ENCODE measurements at places on chromosomes 4 and X.

DNA sequence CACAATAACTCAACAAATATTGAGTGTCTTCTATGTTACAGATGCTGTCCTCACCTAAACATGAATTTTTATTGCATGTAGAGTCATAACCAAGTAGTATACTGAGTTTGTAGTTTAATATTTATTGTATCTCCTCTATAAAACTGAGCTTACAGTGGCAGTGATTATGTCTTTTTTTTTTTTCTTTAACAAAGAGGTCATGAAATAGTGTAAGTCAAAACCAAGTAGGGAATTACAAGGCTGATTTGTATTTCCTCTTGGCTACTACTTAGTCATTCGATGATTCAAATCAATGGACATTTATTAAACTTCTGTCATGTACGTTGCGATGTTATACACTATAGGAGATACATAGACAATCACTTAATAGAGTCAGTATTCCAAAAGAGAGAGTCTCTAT lies 48.4 kb downstream of the IL15 start:
- DNase-seq, result no peak

DNA sequence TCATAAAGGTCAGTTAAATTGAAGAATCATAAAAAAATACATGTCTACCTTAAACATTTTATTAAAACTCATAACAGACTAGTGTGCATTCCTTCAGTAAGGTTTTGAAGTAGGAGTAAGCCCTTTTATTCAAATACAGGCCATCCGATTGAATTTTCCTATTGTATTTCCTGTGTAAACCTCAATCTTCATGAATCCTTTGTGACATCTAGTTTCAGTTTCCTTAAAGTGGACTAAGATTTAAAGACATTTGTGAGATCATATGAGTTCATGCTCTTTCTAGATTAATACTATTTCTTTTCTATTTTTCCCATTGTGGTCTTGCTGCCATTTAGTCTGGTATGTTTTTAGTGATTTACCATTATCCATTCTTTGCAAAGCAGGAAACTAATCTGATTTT lies 644.7 kb upstream of the BOD1L1 start:
- no peak for DNase-seq

- DNase-seq, result no peak
Measured at GRCh38 chr4:9904976-9905587, 116.2 kb downstream of the SLC2A9 start.

DNA sequence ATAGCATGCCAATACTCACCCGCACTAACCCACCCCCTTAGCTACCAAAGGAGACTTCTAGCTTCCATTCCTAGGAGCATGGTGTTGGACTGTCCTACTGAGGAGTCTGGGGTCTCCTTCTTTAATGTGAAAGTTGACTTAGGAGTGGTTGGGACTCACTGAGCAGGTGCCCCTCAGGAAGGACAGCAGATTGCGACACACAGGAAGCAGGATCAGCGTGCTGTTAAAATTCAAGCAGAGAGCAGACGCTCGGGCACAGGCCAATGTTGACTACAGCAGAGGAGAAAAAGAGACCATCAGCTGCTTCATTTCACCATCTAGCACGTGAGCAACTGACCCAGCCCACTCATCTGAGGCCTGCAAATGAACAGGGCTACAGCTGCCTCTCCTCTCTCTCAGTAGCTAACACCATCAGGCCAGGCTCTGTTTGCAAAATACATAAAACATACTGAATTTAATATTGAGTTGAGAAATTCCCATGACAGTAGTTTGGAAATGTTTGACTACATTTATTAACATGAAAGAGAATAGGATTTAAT lies 10.8 kb downstream of the NOX1 start:
- DNase-seq, result no peak

- no peak for DNase-seq
Measured at GRCh38 chr4:37490391-37491347, 195.5 kb downstream of the RELL1 start.

- DNase-seq, result no peak
Measured at GRCh38 chr4:98659106-98659592, 738 bp upstream of the TSPAN5 start.

DNA sequence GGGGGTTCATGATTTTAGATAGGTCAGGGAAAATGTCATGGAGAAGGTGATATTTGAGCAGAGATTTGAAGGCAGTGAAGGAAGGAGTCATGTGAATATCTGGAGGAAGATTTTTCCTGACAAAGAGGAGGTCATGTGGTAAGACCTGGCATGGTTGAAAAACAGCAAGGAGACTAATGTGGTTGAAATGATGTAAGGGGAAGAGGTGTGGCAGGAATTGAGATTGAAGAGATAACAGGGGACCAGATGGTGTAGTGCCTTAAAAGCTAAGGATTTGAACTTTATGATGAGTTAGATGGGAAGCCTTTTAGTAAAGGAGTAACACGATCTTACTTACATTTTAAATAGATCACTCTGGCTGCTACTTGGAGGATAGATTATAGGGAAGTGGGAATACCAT lies 210.9 kb downstream of the RTL9 start:
- no peak for DNase-seq

GRCh38 chrX:44992775-44993174 lies 119.8 kb downstream of the KDM6A start:
- DNase-seq, result no peak

GRCh38 chrX:43805579-43805978 lies 76.7 kb downstream of the MAOB start:
- DNase-seq, result no peak

- DNase-seq, result no peak
Measured at GRCh38 chr4:53805291-53805690, 214.0 kb upstream of the LNX1 start.

DNA sequence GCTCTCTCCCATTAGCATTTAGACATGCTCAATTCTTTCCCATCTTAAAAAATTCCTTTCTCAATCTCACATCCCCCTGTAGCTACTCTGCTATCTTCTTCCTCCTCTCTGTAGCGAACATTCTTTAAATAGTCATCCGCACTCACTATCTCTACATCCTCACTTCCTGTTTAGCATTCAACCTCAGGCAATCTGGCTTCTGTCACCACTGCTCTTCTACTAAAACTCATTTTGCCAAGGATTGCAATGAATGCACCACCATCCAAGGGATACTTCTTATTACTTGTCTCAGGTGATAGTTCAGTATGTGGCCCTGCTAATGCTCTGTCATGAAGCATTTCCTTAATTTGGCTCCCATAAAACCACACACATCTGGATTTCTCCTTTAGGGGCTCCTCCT lies 10.9 kb upstream of the TET2 start:
- DNase-seq, result no peak

DNA sequence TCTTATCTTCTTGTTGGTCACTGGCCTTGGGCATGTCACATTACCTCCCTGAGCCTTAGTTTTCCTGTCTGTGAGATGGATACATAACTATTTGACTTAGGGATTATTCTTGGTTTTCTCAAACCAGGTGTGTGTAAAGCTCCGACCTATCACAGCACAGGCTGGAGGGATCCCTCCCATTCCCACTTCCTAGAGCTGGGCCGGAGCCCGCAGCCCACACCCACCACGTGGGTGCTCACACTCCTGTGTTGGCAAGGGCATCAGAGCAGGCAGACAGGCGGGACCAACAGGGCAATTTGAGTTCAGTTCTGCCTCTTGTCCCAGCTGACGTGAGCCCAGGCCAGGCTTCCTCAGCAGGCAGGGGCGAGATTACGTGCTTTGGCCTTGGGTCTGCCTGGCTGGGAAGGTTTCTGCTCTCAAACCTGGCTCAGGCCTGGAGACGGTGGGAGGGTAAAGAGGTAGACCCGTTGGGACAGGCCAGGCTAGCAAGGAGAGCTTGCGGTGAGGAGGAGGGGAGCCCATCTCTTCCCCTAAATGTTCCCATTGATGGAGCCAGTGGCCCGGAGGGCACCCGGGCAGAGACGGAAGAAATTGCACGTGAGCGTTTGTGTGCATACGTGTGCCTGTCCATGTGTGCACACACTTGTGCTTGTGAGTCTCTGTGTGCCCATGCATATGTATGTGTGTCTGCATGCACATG lies 734 bp upstream of the SH3TC1 start:
- no peak for DNase-seq

GRCh38 chrX:42746606-42747005 lies 31.4 kb downstream of the PPP1R2C start:
- no peak for DNase-seq

DNA sequence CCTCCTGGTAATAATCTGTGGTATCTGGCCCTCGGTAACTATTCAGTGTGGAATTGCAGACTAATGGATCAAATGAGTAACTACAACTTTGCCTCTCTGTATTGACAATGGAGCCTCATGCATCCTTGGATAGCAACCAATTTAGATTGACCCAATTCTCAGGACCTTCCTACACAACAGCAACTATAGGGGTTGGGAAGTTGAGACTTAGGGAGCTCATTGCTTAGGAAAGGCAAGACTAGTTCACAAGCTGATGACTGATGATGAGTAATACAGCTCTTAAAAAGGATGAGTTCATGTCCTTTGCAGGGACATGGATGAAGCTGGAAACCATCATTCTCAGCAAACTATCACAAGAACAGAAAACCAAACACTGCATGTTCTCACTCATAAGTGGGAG lies 47.5 kb upstream of the KLHL13 start:
- no peak for DNase-seq

DNA sequence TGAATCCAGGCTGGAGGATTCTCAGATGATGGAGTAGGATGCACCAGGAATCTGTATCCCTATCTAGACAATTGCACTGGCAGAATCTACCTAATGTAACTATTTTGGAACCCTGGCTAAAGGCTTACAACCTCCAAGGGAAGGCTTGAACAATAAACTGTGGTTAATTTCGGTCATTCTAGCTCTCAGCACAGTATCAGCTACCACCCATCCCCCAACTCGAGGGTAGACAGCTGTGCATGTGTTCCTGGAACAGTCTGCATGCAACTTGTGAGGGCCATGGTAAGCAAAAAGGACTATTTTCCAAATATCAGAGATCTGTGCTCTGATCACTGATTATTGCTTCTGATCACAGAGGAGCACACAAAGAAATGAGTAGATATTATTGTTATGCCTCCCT lies 34.0 kb downstream of the ELF2 start:
- DNase-seq, result no peak

- no peak for DNase-seq
Measured at GRCh38 chr4:153223427-153223801, 19.2 kb downstream of the TRIM2 start.

DNA sequence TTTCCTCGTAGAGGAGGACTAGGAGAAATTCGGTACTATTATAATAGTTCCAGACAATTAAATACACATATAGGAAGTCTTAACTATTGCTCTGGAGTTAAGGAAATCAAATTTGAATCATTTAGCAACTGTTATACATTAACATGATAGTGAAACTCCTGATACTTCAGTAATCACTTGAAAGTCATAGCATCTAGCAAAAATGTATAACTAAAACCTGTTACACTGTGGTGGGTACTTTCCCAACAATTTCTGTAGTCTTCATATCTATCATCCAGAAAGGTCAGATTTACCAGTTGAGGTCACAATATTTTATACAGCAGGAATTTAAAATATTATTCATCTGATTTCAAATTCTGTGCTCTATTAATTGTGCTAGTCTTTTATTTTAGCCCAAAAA lies 669.6 kb upstream of the PCDH10 start:
- DNase-seq, result no peak

GRCh38 chr4:138710297-138710696 lies 305.3 kb upstream of the NOCT start:
- DNase-seq, result no peak
